ENCODE measurements at places on chromosomes 2 and 18.

GRCh38 chr18:79628416-79629248, 51.0 kb upstream of the CTDP1 start:
- DNase-seq, result no peak

DNA sequence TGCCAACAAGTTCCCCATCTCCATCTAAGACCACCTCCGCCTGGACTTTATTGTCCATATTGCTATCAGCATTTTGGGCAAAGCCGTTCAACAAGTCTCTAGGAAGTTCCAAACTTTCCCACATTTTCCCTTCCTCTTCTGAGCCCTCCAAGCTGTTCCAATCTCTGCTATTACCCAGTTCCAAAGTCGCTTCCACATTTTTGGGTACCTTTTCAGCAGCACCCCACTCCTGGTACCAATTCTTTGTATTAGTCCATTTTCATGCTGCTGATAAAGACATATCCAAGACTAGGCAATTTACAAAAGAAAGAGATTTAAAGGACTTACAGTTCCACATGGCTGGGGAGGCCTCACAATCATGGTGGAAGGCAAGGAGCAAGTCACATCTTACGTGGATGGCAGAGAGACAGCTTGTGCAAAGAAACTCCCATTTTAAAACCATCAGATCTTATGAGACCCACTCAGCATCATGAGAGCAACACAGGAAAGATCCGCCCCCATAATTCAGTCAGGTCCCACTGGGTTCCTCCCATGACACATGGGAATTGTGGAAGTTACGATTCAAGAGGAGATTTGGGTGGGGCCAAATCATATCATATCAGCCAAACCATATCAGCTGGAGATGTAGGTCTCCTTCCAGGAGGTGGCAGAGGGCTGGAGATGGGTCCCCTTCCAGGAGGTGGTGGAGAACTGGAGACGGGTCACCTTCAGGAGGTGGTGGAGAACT, 19.8 kb upstream of the TXNDC2 start:
- no peak for DNase-seq

DNA sequence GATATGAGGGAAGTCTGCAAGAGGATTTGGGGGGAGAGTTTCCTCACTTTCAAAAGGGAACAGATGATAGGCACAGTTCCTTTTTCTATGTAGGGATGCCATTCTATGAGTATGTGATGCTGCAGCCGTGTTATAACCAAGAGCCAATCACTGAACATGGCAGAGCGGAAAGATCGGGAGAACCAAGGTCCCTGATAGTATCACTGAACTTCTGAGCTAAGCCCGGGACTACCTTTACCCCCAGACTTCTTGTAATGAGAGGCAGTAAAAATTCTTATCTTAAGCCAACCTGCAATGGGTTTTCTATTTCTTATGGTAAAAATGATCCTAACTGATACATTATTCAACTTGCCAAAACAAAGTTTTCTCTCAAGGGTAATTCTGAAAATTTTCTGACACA, 21.6 kb upstream of the SLC1A4 start:
- no peak for DNase-seq

GRCh38 chr2:132645176-132645575, 24.8 kb downstream of the LYPD1 start:
- DNase-seq, result no peak

DNA sequence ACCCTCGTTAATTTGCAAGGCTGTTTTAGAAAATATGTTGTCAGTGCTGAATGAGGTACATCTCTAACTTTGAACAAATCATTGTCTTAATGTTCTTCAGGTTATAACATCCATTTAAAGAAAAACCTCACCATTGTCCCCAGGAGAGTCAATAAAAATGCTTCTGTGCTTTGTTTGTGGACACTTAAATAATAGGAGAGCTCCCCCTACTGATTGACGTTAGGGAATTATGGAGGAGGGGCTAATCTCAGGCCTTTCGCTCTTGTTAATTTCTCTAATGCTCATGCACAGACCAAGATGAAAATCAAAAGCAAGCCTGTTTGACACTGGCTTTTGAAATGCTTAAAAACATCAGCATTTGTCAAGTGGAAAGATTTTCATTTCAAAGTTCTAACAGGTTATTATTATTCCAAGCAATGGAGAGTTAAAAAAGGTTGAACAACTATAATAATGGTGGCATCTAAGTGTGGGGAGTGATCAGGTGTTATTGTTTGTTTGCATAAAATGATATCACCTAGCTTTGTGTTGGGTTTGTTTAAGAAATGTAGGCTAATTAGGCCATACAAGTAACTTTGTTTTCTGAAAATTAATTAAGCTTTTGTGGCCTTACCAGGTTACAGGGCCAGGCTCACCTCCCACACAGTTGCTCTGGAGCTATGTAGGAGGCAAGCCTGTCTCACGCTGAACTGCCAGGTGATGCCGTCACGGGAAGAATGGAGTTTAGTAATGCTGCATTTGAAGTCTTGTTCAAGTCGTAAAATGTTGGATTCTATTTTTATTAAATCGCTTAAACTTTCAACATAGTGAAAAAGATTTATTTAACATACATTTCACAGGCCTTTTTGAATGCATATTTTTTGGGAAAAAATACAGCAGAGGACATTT, 51.7 kb upstream of the SMIM21 start:
- DNase-seq, result no peak

DNA sequence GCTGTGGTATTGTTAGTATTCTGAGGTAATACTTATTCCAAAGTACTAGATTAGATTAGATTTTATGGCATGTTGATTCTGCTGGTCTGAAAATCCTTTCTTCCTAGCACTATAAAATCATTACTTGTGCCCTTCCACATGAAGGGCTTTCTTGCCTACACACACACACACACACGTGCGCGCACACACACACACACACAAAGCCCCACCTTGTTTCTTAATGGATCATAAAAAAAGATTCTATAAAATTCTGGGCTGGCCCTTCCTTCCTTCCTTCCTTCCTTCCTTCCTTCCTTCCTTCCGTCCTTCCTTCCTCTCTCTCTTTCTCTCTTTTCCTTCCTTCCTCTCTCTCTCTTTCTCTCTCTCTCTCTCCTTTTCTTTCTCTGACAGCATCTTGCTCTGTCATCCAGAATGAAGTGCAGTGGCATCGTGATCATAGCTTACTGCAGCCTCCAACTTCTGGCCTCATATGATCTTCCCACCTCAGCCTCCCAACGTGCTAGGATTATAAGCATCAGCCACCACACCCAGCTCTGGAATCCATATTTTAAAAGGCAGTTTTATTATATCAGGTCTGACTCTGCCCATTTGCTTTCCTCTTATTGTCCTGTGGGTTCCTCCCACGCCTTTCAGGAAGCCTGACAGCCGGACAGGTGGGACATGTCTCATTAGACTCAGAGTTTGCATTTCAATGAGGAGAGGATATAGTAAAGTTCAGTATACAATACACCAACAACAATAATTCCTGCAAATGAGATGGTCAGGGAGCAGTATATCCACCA, 321.1 kb downstream of the PIK3C3 start:
- DNase-seq, result no peak

- DNase-seq, result no peak
Observed at GRCh38 chr18:45449418-45450227, 165.7 kb upstream of the SLC14A2 start.

DNA sequence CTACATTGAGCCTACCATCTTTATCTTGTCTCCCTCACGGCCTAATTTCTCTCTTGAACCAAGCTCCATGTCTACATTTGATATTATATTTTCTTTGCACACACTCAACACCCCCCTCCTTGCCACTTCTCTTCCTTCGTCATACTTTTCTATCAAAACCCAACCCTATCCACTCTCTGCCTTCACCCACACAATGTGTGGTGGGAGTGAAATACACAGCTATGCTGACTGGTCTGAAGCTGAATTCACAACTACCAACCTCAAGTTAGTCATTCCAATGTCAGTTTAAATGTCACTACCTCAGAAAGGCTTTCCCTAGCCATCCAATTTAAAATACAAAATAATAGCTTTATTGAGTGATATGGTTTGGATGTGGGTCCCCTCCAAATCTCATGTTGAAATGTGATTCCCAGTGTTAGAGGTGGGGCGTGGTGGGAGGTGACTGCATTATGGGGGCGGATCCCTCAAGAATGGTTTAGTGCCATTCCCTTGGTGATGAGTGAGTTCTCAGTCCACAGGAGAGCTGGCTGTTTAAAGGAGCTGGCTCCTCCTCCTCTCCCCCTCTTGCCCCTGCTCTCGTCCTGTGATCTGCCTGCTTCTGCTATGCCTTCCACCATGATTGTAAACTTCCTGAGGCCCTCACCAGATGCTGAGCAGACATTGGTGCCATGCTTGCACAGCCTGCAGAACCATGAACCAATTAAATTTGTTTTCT, 112.1 kb downstream of the DTNB start:
- DNase-seq, result peak; percentile 9

- DNase-seq, result no peak
Observed at GRCh38 chr2:156647377-156648010, 211.3 kb downstream of the GPD2 start.

GRCh38 chr2:150466741-150467620, 20.5 kb downstream of the RND3 start:
- DNase-seq, result no peak
